ENCODE measurements at places on chromosomes 4 and X.

- no peak for DNase-seq
These were observed 68.0 kb downstream of the N4BP2 start for GRCh38 chr4:40124690-40125089.

DNA sequence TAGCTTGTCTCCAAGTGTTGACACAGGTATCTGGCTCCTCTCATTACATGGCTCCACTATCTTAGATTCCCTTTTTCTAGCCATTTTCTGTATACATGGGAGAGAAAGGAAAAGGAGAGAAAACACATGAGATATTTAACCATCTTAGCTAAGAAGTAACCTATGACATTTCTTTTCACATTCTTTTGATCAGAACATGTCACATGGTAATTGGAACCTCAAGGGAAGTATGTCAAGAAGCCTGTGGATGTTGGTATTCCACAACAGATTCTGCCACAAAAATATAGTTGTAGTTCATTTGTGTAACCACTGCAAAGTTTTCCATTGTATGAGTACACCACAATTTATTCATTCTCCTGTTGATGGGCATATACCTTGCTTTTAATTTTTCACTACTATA lies 18.7 kb upstream of the GABRB1 start:
- no peak for DNase-seq

DNA sequence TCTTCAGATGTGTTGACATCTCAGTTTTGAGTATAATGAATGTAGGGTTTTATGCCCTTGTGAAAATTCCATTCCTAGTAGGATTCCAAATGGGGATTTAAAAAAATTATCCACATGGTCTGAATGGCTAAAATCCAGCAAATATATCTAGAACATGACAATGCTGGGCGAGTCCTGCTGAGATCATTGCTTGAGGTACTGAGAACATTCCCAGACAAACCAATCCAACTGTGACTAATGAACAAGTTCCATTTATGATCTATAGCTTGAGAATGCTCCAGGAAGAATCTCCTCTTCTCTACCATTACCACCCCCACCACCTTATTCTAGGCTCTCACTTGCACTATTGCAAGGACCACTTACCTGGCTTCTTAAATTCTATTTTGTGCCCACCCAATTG lies 77.2 kb upstream of the IL1RAPL2 start:
- DNase-seq, result no peak

DNA sequence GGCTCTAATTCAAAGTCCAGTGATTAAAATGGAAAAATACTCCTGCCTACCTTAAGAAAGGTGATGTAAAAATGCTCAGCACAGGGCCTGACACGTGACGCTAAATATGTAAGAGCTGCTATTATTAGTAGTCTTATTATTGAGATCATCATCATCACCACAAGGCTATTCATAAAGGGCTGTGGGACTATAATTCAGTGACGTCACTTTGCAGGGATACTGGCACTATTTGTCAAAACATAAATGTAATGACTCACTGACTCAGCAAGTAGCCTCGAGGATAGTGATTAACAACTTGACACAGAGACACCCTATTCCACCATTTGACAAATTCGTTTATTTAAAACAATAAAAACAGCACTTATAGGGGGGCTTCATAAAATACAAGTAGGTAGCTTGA lies 258.9 kb downstream of the SPANXN1 start:
- no peak for DNase-seq

GRCh38 chr4:149553959-149554520 lies 261.6 kb downstream of the IQCM start:
- DNase-seq, result no peak

Data from bone marrow (tissue), 2 donors.